ENCODE measurements at places on chromosomes 7 and 10.

DNA sequence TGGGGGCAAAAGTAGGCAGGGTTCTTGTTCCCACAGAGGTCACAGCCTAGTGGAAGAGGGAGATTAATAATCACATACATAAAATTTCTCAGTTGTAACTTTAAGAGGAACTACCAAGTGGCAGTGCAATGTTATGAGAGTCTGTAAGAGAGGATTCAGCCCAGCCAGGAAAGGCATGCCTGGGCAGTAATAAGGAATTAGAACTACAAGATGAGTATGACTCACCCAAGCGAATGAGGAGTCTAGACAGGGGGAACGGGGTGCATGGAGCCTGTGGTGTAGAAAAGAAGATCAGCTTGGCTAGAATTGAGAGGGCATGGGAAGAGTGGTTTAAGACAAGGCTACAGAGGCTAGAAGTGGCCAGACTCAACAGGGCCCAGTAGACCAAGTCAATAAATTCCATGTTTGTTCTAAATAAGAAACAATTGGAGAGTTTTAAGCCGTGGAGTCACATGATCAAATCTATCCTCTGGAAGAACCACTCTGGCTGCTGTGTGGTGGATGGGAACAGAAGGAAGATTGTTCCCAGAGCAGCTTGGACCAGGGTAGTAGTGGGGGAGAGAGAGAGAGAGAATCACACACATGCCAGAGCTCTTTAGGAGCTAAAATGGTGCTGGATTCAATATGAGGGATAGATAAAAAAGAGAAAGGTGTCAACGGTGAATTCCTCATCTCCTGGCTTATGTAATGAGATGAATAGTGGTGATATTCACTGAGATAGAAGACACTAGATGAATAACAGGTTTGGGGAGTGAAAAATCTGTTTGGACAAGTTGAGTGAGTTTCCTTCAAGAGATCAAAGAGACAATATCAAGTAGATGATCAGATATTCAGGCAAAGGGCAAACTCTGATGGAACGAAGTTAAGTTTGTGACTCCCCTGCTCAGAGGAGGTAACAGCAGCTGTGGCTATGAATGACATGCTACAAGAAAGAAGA lies 265.1 kb downstream of the FGFR2 start:
- DNase-seq, result no peak

- peak; percentile 82 for DNase-seq
These were observed at the start of gene IRF5 for GRCh38 chr7:128937647-128938543. Gene IRF5 (plus strand): TSS chr7:128937927. CDS start chr7:128942082, 4,155 bp downstream.

DNA sequence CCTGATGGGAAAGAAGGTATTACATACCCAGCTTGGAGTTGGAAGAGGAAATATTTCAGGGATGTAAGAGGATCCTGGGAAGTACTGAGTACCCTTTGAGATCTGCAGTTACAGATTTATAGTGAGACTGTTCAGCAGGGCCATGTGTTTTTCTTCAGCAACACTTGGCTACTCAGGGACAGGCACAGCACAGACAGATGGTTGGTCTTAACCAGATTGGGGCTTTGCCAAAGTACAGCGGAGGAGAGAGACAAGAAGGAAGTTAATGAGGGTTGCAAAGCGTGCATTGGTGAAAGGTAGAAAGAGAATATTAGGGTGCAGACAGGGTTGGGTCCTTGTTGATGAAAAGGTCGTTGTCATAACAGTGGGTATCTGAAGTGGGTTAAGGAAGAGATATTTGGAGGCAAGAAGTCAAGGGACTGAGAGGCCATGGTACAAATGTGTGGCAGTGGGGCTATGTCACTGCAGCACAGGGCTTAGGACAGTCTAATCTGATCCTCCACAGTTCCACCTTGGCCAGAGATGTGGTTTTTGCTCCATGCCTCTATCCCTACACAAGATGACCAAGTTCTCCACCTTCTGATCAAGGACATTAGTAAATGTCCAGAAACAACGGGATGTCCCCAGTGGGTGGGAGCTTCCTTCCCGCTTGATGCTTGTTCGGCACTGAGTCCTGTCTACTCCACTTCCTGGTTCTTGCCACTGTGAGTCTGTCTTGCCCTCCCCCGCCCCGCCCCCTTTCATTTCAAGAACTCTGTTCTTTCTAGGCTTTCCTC lies 18.9 kb upstream of the DNAJC1 start:
- no peak for DNase-seq

DNA sequence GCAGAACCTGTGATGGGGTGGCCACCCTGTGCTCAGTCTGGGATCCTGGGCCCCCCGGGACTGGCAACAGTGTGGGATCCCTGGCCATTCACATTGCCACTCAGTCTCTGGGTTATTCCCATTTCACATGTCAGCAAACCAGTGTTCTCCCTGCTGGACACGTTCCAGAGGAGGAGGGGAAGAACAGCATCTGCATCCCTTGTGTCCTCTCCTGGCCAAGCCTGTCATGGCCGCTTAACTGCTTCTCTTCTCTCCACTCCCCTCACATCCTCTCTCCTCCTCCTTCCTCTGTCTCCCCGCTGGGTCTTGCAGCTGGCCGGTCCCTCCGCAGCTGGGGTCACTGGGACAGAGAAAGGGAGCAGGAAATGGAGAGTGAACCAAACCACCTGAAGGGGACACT lies 74.4 kb downstream of the C10orf105 start:
- DNase-seq, result no peak

- no peak for DNase-seq
These were observed 80.7 kb upstream of the CXCL12 start for GRCh38 chr10:44465401-44466115.

- no peak for DNase-seq
These were observed 116.0 kb upstream of the FZD8 start for GRCh38 chr10:35758076-35758475.

- peak; percentile 50 for DNase-seq
These were observed 947 bp downstream of the HOXA3 start for GRCh38 chr7:27151341-27151930.

GRCh38 chr7:15685358-15686294 lies 857 bp downstream of the MEOX2 start:
- no peak for DNase-seq

GRCh38 chr7:97499204-97499603 lies 232.7 kb upstream of the TAC1 start:
- peak; percentile 66 for DNase-seq

- DNase-seq, result no peak
These were observed 21.5 kb upstream of the CRHR2 start for GRCh38 chr7:30703756-30704155.

DNA sequence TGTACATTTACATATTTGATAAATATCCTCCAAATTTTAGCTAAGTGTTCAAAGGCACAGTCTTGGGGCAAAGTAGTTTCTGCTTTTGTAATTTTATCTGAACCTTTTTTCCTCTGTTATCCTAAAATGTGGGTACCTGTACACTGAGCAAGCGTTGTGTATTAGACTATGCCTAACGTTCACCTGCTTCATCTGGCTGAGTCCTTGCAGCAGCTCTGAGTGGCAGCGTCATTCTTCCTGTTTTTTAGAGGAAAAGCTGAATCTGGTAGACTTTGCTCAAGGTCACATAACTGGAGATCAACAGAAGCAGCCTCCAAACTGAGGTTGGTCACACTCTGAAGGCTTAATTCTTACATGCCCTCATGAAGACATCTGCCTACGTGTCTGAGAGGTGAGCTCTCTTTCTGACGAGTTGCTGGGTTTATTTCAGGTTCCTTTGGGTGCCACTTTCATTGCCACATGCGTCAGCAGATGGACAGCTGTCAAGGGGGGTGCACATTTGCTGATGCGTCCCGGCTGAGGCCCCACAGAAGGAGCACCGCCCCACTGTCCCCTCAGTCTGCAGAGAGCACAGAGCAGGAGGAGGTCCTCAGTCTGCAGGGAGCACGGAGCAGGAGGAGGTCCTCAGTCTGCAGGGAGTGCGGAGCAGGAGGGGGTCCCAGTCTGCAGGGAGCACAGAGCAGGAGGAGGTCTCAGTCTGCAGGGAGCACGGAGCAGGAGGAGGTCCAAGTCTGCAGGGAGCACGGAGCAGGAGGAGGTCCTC lies 406.5 kb upstream of the SHH start:
- DNase-seq, result no peak

- DNase-seq, result peak; percentile 56
These were observed 1.1 kb downstream of the SNX13 start for GRCh38 chr7:17939211-17939605.

- DNase-seq, result no peak
These were observed 22.2 kb downstream of the LANCL2 start for GRCh38 chr7:55387062-55387965.

- no peak for DNase-seq
These were observed 117.0 kb upstream of the AMPH start for GRCh38 chr7:38748056-38748610.

- no peak for DNase-seq
These were observed 22.2 kb downstream of the SFMBT2 start for GRCh38 chr10:7388602-7389001.

- no peak for DNase-seq
These were observed 114.5 kb downstream of the TMEM130 start for GRCh38 chr7:98755138-98755898.

DNA sequence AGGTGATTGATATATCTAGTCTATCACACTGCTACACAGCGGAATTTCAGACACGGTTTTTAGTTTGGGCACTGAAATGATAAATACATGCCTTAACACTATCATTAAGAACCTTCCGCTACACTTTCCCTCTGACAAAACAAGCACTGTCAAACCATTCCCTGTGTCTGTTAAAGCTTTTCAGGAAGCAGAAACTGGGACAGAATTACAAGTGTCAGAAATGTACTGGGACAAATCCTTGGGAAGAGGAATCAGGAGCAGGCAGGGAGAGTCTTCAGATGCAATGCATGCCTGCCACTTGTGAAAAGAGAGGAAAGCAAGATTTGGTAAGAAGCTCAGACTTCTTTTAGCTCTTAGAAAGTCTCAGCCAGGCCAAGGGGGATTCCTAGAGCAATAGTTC lies 196.8 kb upstream of the PTPRZ1 start:
- DNase-seq, result no peak

GRCh38 chr10:128172756-128173155 lies 46.5 kb upstream of the MKI67 start:
- no peak for DNase-seq

DNA sequence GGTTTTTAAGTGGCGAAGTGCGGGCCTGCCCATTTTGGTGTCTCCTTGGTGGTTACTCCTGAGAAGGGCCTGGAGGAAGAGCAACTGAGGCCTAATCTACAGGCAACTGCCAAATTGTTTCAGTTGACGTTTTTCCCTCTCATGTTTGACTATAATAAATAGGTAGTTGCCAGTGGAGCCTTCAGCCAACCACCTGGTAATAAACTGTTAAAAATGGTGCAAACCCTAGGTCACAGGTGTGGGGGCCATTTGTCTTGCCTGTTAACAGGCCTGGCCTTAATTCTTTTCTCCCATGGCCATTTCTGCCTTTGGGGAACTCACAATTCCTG lies 3.7 kb downstream of the IKZF1 start:
- no peak for DNase-seq

- no peak for DNase-seq
These were observed 96.9 kb downstream of the TRIM24 start for GRCh38 chr7:138556771-138557484.

GRCh38 chr10:100339236-100339635 lies 7.8 kb upstream of the SCD start:
- no peak for DNase-seq

DNA sequence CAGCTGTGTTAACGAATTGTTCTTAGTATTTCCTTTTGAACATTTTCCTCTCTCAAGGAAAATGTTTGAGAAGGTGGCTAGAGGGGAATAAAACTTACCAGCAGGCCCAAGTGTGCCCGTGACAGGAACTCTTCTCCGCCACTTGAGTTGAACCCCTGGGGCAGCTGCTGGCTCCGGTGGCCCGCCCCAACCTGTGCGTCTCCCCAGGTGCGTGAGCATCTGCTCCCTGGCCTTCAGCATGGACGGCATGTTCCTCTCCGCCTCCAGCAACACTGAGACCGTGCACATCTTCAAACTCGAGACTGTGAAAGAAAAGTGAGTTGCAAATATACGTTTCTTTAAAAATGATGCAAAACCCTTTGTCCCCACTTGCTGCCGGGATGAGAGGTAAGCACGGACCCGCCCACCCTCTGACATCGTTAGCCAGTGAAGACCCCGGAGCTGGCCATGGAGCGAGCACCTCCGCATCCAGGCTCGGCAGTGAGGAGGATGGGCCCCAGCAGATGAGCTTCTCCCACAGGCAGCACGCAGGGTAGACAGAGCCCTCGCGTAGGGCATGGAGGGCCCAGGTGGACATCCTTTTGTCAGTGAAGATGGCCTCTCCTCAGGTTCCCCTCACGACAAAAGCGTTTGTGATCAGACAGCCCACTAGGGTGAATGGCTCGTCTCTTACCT lies 35.7 kb downstream of the WIPI2 start:
- no peak for DNase-seq

- no peak for DNase-seq
These were observed 53.6 kb upstream of the PIK3CG start for GRCh38 chr7:106811472-106811871.

DNA sequence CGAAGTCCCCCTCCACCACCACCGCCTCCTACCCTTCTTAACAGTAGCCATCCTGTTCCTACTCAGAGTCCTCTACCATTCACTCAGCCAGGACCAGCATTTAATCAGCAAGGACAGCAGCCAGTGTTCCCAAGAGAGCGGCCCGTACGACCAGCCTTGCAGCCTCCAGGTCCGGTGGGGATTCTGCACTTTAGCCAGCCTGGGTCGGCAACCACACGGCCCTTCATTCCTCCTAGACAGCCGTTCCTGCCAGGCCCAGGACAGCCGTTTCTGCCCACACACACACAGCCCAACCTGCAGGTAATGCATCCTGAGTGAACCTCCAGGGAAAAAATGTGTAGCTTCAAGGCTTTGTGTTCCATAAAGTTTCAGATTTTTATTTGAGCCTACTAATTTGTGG lies 74.2 kb downstream of the SHH start:
- DNase-seq, result no peak

- no peak for DNase-seq
These were observed 29.0 kb downstream of the IQCE start for GRCh38 chr7:2587778-2588177.

GRCh38 chr10:31897506-31897905 lies 31.1 kb downstream of the ARHGAP12 start:
- DNase-seq, result no peak

GRCh38 chr7:111561654-111561903 lies 713 bp downstream of the IMMP2L start:
- DNase-seq, result no peak

DNA sequence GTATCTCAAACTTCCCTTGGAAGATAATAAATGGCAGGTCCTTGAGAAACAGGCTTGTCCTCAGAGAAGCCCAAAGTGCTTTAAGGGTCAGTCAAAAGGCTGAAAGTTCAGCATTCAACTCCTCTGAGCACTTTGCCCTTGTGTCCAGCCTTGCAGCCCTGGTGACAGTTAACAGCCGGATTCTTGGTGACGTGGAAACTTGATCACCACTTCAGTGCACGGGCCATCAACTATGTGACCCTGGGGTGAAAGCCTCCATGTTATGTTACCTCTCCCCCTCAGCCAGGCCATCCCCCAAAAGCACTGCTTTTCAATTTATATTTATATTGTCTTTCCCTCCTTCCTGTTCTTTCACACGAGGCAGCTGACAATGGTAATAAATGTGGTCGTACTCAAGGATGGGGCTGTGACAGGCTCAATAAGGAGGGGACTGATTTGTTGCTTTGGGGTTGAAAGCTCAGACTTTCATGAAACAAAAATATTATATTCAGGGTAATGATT lies 164.0 kb upstream of the NRP1 start:
- DNase-seq, result no peak

GRCh38 chr10:42879380-42880254 lies 97.0 kb downstream of the BMS1 start:
- no peak for DNase-seq

- DNase-seq, result no peak
These were observed 18.6 kb downstream of the RABGEF1 start for GRCh38 chr7:66758950-66759628.
